ENCODE measurements at places on chromosomes 11 and 22. TPM values are rescaled to one million over a fixed set of nuclear protein-coding genes. Genes with fewer than 3 reads are reported as not detected.
A peak's percentile ranks its signal among the peaks of the same experiment; 100 is the strongest.

The GAB2 gene
- 12.7 TPM for total RNA-seq

GRCh38 chr11:8689726-8690255 lies 7.2 kb downstream of the RPL27A start:
- DNase-seq, result no peak
- no peaks in the 10 kb centered on the region for H3K27me3 ChIP-seq
- peak overlapping the region; percentile 90 for H3K27ac ChIP-seq
- H3K36me3 ChIP-seq, result peaks cover 79% of the 10 kb centered on the region
- peak overlapping the region; percentile 63 for H3K4me3 ChIP-seq
- H3K4me1 ChIP-seq, result peaks cover 29% of the 10 kb centered on the region

DNA sequence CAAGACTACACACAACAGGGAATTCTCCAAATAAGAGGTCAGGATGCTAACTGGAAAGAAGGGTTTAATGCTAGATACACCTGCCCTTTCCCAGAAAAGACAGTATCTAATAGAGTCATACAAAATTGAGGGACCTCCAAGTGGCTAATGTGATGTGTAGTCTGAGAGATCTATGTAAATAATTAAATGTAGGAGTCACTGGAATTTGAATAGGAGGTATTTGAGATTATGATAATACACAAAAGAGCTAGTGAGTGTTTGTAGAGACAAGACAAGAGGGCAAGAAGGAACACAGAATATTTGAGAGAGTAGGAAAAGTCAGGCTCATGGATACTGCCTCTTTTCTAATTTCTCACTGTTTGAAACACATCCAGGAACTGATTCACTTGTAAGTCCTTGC lies 15.5 kb upstream of the INSC start:
- no peak for DNase-seq
- H3K27me3 ChIP-seq, result peaks cover 47% of the 10 kb centered on the region
- no peak overlapping the region for H3K27ac ChIP-seq
- no peaks in the 10 kb centered on the region for H3K36me3 ChIP-seq
- no peak overlapping the region for H3K4me3 ChIP-seq

- peaks cover 70% of the 10 kb centered on the region for H3K36me3 ChIP-seq
- no peaks in the 10 kb centered on the region for H3K27me3 ChIP-seq
- H3K4me1 ChIP-seq, result peaks cover 10% of the 10 kb centered on the region
- no peak for DNase-seq
Observed at GRCh38 chr11:67301313-67301921, 1.9 kb upstream of the SSH3 start.

DNA sequence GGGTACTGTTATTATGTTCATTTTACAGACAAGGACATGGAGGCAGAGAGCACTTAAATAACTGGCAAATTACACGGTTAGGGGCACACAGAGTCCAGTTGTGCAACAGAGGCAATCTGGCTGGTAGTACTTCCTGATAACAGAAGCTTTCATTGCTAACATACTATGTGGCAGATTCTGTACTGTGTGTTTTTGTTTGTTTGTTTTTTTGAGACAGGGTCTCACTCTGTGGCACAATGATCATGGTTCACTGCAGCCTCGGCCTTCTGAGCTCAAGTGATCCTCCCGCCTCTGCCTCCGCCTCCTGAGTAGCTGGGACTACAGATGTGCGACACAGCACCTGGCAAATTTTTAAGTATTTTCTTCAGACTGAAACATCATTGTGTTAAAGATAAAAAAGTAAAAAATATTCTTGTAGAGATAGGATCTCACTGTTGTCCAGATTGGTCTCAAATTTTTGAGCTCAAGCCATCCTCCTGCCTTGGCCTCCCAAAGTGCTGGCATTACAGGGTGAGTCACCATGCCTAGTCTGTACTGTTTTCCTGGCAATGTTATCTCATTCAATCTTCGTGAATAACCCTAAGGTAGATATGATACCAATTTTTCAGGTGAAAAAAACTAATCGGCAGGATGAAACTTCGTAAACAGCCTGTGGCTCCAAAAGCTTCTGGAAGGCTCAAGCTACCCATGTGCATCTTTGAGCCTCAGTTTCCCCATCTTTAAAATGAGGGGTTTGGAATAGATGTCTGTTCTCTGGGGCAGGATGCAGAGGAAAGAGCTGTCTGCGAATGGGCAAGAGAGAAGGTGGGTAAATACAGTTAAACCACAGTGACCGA lies 921 bp upstream of the NUCB2 start:
- H3K4me1 ChIP-seq, result peaks cover 17% of the 10 kb centered on the region
- H3K27me3 ChIP-seq, result no peaks in the 10 kb centered on the region
- DNase-seq, result no peak
- H3K27ac ChIP-seq, result peak overlapping the region; percentile 94
- H3K36me3 ChIP-seq, result peaks cover 21% of the 10 kb centered on the region
- peak overlapping the region; percentile 69 for H3K4me3 ChIP-seq

DNA sequence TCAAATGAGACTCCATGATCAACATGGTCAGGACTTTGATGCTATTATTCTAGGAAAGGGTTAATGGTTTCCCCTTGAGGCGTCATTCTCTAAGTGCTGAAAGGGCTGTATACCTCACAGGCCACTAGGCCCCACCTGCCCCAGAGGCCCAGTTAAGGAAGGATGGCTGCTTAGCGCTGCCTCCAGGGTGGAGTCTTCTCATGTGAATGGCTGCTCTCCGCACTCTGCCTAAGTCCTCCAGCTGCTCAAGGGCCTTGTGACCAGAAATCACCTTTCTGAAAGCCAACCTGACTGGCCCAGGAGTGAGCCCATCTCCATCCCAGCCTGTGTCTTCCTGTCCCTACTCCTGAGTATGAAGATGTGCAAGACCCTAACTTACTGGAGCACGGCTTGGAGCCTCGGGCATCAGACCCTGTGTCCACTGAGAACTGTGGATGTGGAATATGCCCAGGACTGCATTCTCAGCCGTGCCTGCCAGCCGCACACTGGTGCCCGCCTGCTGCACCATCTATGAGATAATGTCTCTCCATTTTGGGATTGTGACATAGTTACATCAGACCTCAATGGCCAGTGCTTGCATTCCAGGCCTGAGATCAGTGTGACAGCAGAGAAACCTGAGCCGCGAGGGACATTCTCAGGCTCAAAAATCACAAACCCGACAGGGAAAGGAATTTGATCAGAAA lies 51.0 kb downstream of the SNX19 start:
- peaks cover 9% of the 10 kb centered on the region for H3K36me3 ChIP-seq
- no peak for DNase-seq
- no peaks in the 10 kb centered on the region for H3K4me1 ChIP-seq
- no peak overlapping the region for H3K4me3 ChIP-seq
- H3K27ac ChIP-seq, result no peak overlapping the region
- H3K27me3 ChIP-seq, result no peaks in the 10 kb centered on the region

- no peak overlapping the region for H3K4me3 ChIP-seq
- H3K27ac ChIP-seq, result no peak overlapping the region
- H3K4me1 ChIP-seq, result peaks cover 3% of the 10 kb centered on the region
- H3K27me3 ChIP-seq, result peaks cover 60% of the 10 kb centered on the region
- DNase-seq, result no peak
Observed at GRCh38 chr22:37161443-37161842, 11.7 kb upstream of the IL2RB start.

The SF3B2 gene
- total RNA-seq, result 173 TPM
